ENCODE measurements at places on chromosomes 6 and 20. TPM values are rescaled to one million over a fixed set of nuclear protein-coding genes. Genes with fewer than 3 reads are reported as not detected.

DNA sequence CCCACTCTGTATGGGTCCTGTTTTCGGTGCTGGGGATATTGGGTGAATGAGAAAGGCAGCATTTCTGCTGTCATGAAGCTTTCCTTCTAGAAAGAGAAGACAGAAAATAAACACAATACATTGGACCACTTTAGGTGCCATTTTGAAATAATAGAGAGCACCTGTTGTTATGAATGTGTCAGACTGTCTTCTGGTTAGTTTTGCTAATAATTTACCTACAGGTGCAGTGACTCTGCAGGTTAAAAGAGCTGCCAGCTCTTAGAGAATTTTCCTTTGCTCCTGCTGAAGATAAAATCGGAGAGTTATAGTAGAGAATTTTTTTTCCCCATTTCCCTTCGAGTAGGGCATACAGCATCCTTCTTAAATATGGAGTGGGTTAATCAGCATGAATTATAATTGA, 21.9 kb upstream of the GCLC start:
- H3K4me3 ChIP-seq: no peak overlapping the region
- H3K27ac ChIP-seq: no peak overlapping the region
- no peaks in the 10 kb centered on the region for H3K36me3 ChIP-seq
- H3K27me3 ChIP-seq: no peaks in the 10 kb centered on the region
- no peaks in the 10 kb centered on the region for H3K4me1 ChIP-seq

Gene EDEM2
- 13.3 TPM for total RNA-seq

Gene MICB
- total RNA-seq: 1.9 TPM

Gene CALHM5
- 1.8 TPM for total RNA-seq

Gene IPCEF1
- total RNA-seq: 3.1 TPM

DNA sequence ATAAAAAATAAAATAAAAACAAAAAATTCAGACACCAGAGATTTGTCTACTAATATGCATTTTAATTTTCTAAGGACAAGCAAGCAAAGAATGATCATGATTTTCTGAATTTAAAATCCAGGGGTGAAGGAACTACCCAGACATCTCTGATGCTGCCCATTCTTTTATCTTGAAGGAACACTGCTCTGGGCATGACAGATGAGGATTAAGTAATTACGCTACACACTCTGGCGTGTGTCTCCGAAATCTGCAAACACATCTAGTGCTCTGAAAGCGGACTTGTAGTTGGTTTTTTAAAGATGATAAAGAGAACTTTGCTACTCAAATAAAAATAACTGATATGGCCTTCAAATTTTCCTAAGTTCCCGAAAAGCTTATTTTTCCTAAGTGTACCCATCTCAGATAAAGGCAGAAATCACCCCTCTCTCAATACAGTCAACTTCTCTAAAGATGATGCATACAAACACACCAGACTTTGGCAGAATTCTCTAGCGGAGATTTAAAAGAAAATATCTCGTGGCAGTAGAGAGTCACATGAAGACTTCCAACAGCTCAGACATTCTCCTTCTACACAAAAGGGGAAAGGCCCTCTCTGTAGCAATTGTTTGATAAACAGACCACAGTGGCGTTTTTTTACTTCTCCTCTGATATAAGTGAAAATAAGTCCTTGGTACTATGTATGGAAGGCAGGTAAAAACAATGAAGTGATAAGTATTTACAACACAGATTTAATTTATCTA, 133.8 kb downstream of the BACH2 start:
- no peaks in the 10 kb centered on the region for H3K4me1 ChIP-seq
- H3K27me3 ChIP-seq: no peaks in the 10 kb centered on the region
- no peaks in the 10 kb centered on the region for H3K36me3 ChIP-seq
- H3K27ac ChIP-seq: no peak overlapping the region
- no peak overlapping the region for H3K4me3 ChIP-seq

GRCh38 chr6:22929311-22929985, 360.1 kb downstream of the HDGFL1 start:
- H3K27ac ChIP-seq: peak overlapping the region; percentile 26
- H3K4me1 ChIP-seq: no peaks in the 10 kb centered on the region
- no peak for DNase-seq
- H3K27me3 ChIP-seq: no peaks in the 10 kb centered on the region
- H3K4me3 ChIP-seq: no peak overlapping the region

DNA sequence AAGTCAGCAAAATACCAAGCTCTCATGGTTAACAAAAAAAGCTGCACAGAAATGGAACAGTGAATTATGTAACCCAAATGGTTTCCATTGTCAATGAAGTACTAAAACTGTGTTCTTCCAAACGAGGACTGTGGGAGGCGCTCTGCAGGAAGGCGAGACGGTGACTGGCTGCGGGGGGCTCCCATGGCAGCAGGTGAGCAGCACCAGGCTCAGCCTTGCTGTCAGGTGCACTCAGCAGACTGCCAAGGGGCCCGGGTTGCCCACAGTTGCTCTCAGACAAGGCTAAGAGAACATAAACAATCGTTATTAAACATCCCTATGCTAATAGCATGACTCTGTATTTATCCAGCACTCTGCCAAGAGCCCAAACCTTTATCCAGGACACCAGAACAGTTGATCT, 630.3 kb upstream of the ARID1B start:
- DNase-seq: no peak
- H3K36me3 ChIP-seq: no peaks in the 10 kb centered on the region
- H3K27me3 ChIP-seq: no peaks in the 10 kb centered on the region
- no peak overlapping the region for H3K4me3 ChIP-seq
- no peaks in the 10 kb centered on the region for H3K4me1 ChIP-seq
- H3K27ac ChIP-seq: no peak overlapping the region

DNA sequence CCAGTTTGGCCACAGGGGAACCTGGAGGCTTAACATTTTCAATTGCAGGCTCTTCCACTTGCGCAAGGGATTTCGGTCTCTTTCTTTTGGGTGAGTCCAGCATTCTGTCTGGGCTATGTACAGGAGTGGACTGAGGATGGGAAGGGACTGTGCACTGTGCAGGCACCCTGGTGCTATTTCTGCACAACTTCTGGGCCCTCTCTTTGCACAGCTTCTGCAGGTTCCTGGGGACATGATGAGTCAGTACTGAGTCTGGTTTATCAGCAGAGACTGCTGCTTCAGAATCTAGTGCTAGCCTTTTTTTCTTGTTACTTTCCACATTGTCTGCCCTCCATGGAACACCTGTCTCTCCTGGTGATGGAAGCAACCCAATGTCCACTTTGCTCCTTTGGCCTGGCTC, 78.5 kb upstream of the ASF1A start:
- no peaks in the 10 kb centered on the region for H3K4me1 ChIP-seq
- H3K27ac ChIP-seq: no peak overlapping the region
- H3K4me3 ChIP-seq: no peak overlapping the region
- no peak for DNase-seq
- H3K36me3 ChIP-seq: no peaks in the 10 kb centered on the region

Gene GSTA1
- total RNA-seq: not detected

GRCh38 chr20:32052090-32052777, at the start of gene HCK:
Gene HCK (plus strand): TSS chr20:32052242.
- no peaks in the 10 kb centered on the region for H3K36me3 ChIP-seq
- H3K4me1 ChIP-seq: peaks cover 6% of the 10 kb centered on the region
- H3K27me3 ChIP-seq: peaks cover 19% of the 10 kb centered on the region
- H3K27ac ChIP-seq: no peak within 1 kb of the TSS
- DNase-seq: no peak

GRCh38 chr6:154996841-154997311, 1.8 kb downstream of the TIAM2 start:
- no peak overlapping the region for H3K4me3 ChIP-seq
- peaks cover 5% of the 10 kb centered on the region for H3K4me1 ChIP-seq
- no peak overlapping the region for H3K27ac ChIP-seq
- H3K36me3 ChIP-seq: no peaks in the 10 kb centered on the region
- H3K27me3 ChIP-seq: no peaks in the 10 kb centered on the region

DNA sequence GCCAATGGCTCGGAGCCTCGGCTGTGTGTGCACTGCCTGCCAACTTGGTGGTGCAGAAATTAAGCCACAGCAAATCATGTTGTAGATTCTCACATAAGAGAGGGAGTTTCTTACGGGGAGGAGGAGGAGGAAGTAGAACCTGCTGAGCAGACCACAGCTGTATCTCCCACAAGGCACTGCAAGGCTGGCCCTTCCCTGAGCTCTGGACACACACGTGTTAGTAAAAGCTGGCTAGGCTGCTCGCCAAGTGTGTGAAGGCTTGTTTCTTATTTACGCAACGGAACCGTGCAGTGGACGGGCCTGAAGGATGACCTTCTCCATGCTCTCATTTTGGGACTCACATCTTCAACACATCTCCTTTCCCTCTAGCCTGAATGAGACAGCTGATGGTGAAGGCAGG, 15.7 kb upstream of the QKI start:
- no peaks in the 10 kb centered on the region for H3K27me3 ChIP-seq
- no peaks in the 10 kb centered on the region for H3K4me1 ChIP-seq
- H3K36me3 ChIP-seq: no peaks in the 10 kb centered on the region
- no peak for DNase-seq
